ENCODE measurements at places on chromosomes 13 and 19.

DNA sequence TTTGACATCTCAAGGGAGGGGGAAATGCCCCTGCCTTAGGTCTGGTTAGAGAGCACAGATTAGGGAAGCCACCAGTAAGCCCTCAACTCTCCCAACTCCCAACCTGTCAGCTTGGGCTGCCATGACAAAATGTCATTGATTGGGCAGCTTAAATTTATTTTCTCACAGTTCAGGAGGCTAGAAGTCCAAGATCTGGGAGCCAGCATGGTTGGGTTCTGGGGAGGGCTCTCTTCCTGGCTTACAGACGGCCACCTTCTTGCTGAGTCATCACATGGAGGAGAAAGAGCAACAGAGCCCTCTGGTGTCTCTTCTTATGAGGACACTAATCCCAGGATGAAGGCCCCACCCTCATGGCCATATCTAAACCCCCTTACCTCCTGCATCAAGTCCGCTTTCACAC, 24.2 kb downstream of the C19orf12 start:
- no peaks in the 10 kb centered on the region for H3K36me3 ChIP-seq
- H3K4me1 ChIP-seq, result no peaks in the 10 kb centered on the region
- H3K4me3 ChIP-seq, result no peak overlapping the region
- peak; percentile 37 for DNase-seq
- H3K27me3 ChIP-seq, result no peaks in the 10 kb centered on the region

DNA sequence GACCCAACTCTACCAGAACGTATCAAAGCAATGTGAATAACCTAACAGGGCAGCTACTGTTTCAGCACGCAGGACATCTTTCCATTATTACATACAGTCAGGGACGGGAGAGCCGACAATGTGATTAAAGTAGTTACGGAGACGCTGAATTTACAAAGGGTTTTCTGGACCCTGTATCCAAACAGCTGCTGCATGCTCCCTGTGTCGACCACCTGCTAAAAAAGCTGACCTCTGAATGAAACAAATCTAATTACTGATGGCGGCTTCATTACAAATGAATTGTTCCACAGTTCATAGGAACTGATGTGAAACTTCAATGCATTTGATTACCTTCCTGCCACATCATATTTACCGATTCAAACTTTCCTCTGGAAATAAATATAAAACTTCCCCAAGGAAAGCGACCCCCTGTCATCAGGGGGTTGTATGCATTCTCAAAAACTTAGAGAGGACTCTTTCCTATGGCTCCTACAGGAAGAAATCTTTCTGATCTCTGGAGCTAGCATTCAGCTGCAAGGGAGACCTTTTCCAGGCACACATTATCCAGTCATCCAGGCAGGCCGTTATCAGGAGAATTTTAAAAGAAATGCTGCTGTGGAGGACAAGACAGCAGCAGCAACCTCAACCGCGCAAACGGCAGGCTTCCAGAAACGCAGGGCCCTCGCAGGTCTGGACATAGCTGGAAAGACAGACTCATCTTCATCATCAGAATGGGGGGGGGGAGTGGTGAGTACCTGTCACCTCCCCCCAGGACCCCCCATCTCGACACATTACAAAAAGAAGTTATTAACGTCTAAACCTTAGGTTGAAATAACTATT, 3.1 kb downstream of the EFNB2 start:
- H3K36me3 ChIP-seq, result peaks cover 9% of the 10 kb centered on the region
- H3K4me1 ChIP-seq, result peaks cover 45% of the 10 kb centered on the region
- peak overlapping the region; percentile 71 for H3K4me3 ChIP-seq
- peak; percentile 59 for DNase-seq

DNA sequence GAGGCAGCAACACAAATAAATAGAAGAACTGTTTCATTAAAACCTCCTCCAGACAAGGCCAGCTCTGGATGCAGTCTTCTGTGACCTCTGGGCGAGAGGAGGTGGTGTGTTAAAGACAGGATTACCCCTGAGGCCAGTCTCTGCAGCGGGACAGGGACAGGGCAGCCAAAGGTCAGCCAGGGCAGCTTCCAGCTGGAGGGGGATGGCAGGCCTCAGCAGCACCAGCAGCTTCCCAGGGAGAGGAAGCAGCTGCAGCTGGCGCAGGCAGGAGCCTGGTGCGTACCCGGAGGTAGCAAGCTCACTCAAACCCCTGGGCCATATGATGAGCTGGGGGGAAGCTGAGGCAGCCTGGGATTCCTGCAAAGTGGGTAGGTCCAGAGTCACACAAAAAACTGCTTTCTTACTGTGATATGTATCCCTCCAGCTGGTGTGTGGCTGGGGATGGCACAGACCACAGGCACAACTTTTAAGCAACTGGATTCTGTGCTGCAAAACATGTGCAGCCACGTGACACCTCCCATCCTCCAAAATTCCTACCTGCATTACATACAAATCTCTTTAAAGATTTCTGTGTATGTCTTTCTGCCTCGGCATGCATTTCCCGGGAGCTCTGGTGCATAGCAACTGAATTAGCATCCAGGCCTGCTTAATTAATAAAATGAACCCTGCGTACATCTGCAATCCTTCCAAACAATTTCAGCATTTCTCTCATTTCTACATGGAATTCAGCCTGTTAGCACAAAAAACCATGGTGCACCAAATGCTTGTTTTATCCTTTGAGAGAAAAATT, 238.3 kb upstream of the MAB21L1 start:
- no peak overlapping the region for H3K27ac ChIP-seq
- peak; percentile 71 for DNase-seq
- no peak overlapping the region for H3K4me3 ChIP-seq

DNA sequence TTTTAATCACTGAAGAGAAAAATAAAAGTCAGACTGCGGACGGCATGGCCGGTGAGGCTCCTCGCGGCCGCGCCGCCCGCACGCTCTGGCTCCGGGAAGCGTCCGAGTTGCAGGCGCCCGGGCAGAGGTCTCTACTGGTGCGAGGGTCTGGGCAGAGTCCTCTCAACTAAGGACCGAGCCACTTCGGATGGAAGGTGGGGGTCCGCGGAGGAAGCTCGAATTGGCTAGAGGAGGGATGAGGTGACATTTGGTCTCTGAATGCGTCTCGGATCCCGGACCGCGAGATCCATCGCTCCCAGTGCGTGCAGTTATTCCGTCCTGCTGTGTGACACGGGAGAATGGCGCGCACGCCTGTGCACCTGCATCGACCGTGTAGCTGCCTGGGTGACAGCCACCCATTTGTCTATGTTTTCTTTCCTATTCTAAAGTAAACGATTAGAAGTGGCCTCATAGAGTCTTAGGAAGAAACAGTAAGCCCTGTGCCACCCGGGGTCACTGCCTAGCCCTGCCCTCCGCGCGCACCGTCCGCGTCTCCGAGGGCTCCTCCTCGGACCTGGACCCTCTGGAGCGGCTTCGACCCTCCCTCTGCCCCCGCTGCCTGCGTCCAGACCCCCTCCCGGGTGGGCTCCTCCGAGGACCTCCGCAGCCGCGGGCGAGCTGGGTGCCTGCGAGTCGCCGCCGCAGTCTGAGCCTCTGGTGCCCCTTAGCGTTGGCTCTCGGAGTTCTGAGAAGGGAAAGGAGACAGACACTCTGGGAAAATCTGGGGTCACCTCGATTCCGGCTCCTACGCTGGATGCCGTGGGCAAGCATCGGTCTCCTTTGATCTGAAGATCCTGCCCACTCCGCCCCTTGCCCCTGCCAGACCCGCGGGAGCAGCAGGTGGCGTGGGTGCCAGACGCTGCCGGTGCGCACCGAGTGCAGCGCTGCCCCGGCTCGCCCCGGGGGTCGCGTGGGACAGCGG, 347.4 kb downstream of the LIG4 start:
- H3K4me1 ChIP-seq, result peaks cover 3% of the 10 kb centered on the region
- no peak overlapping the region for H3K27ac ChIP-seq
- H3K4me3 ChIP-seq, result peak overlapping the region; percentile 57
- no peaks in the 10 kb centered on the region for H3K36me3 ChIP-seq

DNA sequence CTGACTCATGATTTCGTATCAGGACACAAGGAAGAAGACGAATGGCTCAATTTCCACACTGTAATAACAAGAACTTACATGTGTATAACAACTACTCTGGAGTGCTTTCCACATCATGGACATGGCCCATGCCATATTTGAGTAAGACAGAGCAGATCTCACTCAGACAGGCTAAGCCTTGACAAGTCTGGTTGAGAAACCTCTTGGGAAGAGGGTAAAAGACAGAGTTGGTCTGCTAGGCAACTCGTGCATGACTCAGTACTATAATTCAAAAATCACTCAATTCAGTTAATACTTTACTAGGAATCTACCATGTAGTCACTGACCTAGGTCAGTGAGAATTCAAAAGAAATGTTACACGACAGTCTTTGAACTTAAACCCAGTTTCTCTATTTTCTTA, 5.7 kb upstream of the THSD1 start:
- no peak overlapping the region for H3K4me3 ChIP-seq
- peaks cover 8% of the 10 kb centered on the region for H3K27me3 ChIP-seq
- H3K4me1 ChIP-seq, result no peaks in the 10 kb centered on the region

DNA sequence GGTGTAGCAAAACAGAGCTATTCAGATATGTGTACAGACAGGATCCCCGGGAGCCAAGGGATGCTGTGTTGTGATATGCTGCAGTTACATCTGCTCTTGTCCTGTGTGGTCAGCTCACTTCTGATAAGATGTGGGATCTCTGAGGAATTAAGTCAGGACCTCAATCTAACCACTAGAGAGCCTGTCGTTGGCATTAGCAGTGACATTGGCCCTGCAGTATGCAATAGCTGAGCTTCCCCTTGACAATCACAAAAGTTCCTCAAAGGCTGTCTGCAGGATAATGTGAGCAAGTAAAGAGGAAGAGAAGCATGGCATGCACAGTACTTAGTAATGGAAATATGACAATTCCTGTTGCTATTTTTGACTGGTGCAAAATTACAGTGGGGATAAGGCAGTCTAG, 203.4 kb upstream of the MIR17HG start:
- no peaks in the 10 kb centered on the region for H3K36me3 ChIP-seq
- H3K27ac ChIP-seq, result no peak overlapping the region
- no peak for DNase-seq
- H3K4me3 ChIP-seq, result no peak overlapping the region

GRCh38 chr13:109182777-109183465, 553.5 kb downstream of the MYO16 start:
- H3K27me3 ChIP-seq, result no peaks in the 10 kb centered on the region
- H3K27ac ChIP-seq, result no peak overlapping the region
- no peak for DNase-seq
- H3K4me1 ChIP-seq, result no peaks in the 10 kb centered on the region
- no peak overlapping the region for H3K4me3 ChIP-seq

GRCh38 chr13:33524086-33524485, 238.5 kb upstream of the STARD13 start:
- no peak for DNase-seq
- H3K4me3 ChIP-seq, result no peak overlapping the region
- H3K27ac ChIP-seq, result no peak overlapping the region
- peaks cover 8% of the 10 kb centered on the region for H3K4me1 ChIP-seq

GRCh38 chr19:4879041-4879440, 11.6 kb upstream of the PLIN3 start:
- DNase-seq, result no peak
- H3K4me3 ChIP-seq, result no peak overlapping the region
- H3K4me1 ChIP-seq, result peaks cover 17% of the 10 kb centered on the region
- no peak overlapping the region for H3K27ac ChIP-seq

GRCh38 chr13:101406791-101407190, 9.5 kb downstream of the NALCN start:
- no peak overlapping the region for H3K27ac ChIP-seq
- no peak for DNase-seq
- H3K4me3 ChIP-seq, result no peak overlapping the region
- H3K36me3 ChIP-seq, result no peaks in the 10 kb centered on the region

DNA sequence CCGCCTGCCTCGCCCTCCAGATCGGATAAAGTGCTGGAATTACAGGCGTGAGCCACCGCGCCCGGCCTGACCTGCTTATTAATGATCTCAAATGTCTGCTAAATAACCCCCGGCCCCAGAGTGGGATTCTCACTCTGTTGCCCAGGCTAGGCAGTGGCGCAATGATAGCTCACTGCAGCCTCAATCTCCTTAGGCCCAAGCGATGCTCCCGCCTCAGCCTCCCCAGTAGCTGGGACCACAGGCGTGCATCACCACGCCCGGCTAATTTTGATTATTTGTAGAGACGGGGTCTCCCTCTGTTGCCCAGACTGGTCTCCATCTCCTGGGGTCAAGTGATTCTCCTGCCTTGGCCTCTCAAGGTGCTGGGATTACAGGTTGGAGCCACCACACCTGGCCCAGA, 626 bp upstream of the ATP5F1D start:
- no peak overlapping the region for H3K4me3 ChIP-seq
- H3K27ac ChIP-seq, result no peak overlapping the region
- DNase-seq, result no peak

DNA sequence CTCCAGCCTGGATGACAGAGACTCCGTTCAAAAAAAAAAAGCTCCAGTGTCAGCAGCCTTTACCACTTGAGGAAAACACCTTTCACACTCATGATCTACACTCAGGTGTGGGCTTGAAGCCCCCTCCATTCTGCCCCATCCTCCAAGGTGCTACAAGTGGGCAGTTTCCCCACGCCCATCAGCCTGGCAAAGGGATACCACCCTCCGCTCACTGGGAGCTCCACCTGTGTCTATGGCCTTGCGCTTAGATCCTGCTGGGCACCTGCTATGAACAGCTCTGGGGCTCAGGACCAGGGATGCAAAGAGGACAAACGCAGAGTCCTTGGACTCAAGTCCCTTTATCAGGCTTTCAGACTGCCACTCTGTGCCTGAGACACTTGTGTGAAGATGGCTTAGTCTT, 127.8 kb downstream of the CRYL1 start:
- H3K4me1 ChIP-seq, result no peaks in the 10 kb centered on the region
- no peak overlapping the region for H3K4me3 ChIP-seq
- no peaks in the 10 kb centered on the region for H3K27me3 ChIP-seq
- H3K27ac ChIP-seq, result no peak overlapping the region
- H3K36me3 ChIP-seq, result no peaks in the 10 kb centered on the region
- DNase-seq, result no peak

DNA sequence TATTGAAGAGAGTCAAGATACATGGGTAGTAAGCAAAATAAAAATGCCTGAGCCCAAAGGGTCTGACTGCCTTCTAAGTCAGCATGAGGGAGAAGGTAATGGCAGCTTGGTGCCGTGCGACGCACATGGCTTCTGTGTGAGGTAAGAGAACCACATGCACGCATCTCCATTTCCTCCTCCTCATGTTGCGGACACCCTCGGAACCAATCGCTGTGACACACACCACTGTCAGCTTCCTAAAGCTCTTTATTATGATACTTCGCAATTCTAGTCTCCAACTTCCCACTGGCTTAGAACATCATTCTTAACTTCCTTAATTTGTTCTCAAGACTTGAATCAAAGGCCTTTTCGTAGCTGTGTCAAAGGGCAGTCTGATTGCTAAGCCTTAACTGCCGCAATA, 170.1 kb downstream of the OXGR1 start:
- H3K27me3 ChIP-seq, result no peaks in the 10 kb centered on the region
- no peak overlapping the region for H3K27ac ChIP-seq
- no peak overlapping the region for H3K4me3 ChIP-seq
- no peak for DNase-seq

GRCh38 chr13:109569958-109570711, 216.2 kb downstream of the IRS2 start:
- no peak for DNase-seq
- no peaks in the 10 kb centered on the region for H3K36me3 ChIP-seq
- no peak overlapping the region for H3K4me3 ChIP-seq
